HEK293T (cell line): ENCODE measurements at places on chromosomes 3 and 15.
A peak's percentile ranks its signal among the peaks of the same experiment; 100 is the strongest.

DNA sequence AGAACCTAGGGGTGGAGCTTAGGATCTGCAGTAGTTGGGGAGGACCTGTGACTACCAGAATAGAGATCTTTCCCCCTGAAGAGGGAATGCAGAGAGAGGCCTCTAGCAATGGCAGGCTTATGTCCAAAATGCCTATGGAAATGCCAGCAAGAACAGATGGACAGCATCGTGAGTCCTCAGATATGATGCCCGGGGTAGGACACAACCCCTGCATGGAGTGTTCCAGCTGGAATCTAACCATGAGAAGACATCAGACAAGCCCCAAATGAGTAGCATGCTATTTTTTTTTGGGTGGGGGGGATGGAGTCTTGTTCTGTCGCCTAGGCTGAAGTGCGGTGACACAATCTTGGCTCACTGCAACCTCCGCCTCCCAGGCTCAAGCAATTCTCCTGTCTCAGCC is 111.5 kb downstream of the ITPR1 start:
- no peak for DNase-seq

- DNase-seq, result no peak
Observed at GRCh38 chr3:48593337-48593736, 1.8 kb downstream of the COL7A1 start.

DNA sequence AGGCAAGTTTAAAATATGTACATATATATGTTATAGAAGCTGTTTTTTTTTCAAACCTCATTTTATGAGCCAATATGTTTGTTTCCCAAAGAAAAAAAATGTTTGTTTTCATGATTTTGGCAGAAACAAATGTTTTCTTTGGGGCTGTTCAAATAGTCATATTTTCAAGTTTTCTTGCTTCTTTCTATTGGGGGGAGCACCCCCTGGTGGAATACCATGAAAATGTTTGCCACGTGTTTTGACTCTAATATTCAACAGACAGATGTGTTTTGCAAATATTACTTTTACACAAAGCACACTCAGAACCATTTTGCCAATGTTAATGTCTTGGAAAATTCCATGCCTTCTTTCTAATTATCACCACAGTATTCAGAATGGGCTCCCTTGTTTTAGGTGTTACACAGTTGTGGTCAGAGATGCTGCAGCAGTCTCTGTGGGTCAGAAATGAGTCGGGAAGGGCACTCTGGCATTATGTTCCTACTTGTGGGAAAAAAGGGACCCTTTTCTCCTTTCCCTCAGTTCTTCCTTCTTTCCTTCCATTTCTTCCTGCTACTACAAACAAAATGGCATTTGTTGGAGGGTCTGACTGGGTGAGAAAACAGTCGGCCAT is 817.0 kb downstream of the TUSC7 start:
- no peak for DNase-seq

GRCh38 chr15:27582726-27583410 is 516.2 kb downstream of the OCA2 start:
- no peak for DNase-seq

DNA sequence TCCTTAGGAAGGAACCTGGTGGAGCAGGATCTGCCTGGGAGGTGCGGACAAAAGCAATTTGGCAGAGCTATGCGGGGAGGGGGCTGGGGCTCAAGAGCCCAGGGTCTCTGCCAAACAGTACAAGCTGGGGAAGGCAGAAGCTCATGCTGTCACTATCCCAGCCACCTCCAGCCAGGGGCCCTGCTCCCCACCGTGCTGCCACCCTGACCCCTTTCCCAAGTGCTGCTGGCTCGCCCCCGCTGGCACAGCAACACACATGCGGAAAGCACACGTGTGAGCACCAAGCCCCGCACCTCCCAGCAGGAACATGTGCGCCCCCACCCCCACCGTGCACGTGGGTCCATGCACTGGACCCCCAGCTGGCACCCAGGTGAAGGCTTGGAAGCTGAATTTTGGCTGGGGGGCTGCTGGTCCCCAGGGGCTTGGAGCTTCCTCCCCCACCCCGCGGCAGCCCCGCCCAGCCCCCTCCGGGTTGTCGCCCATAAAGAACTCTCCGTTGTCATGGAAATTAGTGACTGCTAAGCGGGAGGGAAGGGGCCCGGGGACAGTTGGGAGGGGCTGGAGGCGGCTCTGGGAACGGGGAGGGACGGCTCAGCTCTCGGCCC is 742 bp downstream of the CAMKV start:
- DNase-seq, result peak; percentile 36
